Suprapubic skin (tissue), 4 donors: ENCODE measurements at places on chromosomes 3 and 15. TPM values are rescaled to one million over a fixed set of nuclear protein-coding genes. Genes with fewer than 3 reads are reported as not detected.
A peak's percentile ranks its signal among the peaks of the same experiment; 100 is the strongest.

Gene SNX33
- 40.6 TPM for total RNA-seq

Gene GP9
- total RNA-seq, result not detected

Gene CERS3
- 132 TPM for total RNA-seq

Gene EID1
- 84.0 TPM for total RNA-seq

Gene SLC12A1
- not detected for total RNA-seq

Gene SLC22A14
- 0.64 TPM for total RNA-seq

Gene MNS1
- total RNA-seq, result 1.6 TPM

- no peaks in the 10 kb centered on the region for H3K4me1 ChIP-seq
- H3K27ac ChIP-seq, result no peak overlapping the region
- no peaks in the 10 kb centered on the region for H3K36me3 ChIP-seq
Observed at GRCh38 chr15:95940431-95940985, 390.0 kb upstream of the NR2F2 start.

DNA sequence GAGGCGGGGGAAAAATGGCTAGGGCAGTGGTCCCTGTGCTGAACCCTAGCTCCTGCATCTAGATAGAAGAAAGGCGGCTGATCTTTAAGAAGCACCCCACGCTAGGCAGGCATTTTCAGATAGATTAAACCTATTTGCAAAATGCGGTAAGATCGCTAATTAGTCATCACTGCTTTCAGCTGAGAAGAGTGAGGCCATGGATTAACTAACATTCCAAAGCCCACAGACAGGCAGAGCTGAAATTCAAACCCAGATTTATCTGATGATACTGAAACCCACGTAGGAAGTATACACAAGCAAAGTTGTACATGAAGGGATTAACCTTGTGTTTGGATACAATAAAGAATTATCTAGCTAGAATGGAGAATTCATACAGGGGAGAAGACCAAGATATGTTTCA is 4.8 kb downstream of the ADPGK start:
- H3K27ac ChIP-seq, result no peak overlapping the region
- no peak for DNase-seq
- peaks cover 23% of the 10 kb centered on the region for H3K4me1 ChIP-seq

- H3K4me1 ChIP-seq, result no peaks in the 10 kb centered on the region
- H3K4me3 ChIP-seq, result no peak overlapping the region
- no peaks in the 10 kb centered on the region for H3K36me3 ChIP-seq
- no peaks in the 10 kb centered on the region for H3K27me3 ChIP-seq
- no peak for DNase-seq
Observed at GRCh38 chr3:173911446-173911845, 513.9 kb downstream of the NLGN1 start.

DNA sequence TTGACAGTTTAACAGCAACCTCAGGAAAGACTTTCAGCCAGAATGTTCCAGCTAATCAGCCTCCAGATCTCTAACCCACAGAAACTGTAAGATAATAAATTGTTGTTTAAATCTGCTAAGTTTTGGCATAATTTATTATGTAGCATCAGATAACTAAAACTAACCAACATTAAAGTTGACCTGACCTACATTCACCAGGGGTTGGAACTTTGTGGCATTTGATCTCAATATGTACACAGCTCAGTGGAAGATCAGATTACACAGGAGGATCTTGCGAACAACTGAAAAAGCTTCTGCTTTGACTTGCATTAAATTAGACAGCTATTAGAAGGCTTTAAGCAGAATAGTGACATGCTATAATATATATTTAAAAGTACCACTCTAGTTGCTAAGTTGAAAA is 91.4 kb upstream of the POU1F1 start:
- H3K4me3 ChIP-seq, result no peak overlapping the region
- H3K4me1 ChIP-seq, result no peaks in the 10 kb centered on the region
- no peak for DNase-seq
- H3K36me3 ChIP-seq, result no peaks in the 10 kb centered on the region
- H3K27ac ChIP-seq, result no peak overlapping the region
- H3K27me3 ChIP-seq, result no peaks in the 10 kb centered on the region

GRCh38 chr3:177792311-177793030 is 595.2 kb upstream of the TBL1XR1 start:
- H3K36me3 ChIP-seq, result no peaks in the 10 kb centered on the region
- no peak overlapping the region for H3K4me3 ChIP-seq
- H3K27me3 ChIP-seq, result no peaks in the 10 kb centered on the region
- H3K4me1 ChIP-seq, result no peaks in the 10 kb centered on the region
- DNase-seq, result no peak

DNA sequence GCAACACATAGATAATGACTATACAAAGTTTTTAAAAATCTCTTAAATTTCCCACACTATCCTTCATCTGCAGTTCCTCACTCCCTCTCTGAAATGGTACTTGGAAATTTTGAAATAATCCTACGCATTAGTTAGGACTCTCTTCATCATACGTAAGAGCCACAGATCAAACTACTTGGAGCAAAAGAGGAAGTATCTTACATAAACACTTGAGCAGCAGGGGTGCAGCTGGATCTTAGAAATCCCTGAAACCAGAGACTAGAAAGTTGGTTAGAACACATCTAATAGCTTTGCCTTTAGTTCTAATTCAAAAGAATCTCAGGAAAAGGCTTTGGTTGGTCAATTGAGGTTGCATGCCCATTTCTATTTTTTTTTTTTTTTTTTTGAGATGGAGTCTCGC is 38.8 kb upstream of the ZNF445 start:
- peaks cover 3% of the 10 kb centered on the region for H3K4me1 ChIP-seq
- DNase-seq, result no peak
- no peak overlapping the region for H3K4me3 ChIP-seq
- H3K27me3 ChIP-seq, result peaks cover 6% of the 10 kb centered on the region

- no peak overlapping the region for H3K4me3 ChIP-seq
- H3K4me1 ChIP-seq, result no peaks in the 10 kb centered on the region
- H3K36me3 ChIP-seq, result no peaks in the 10 kb centered on the region
- no peak overlapping the region for H3K27ac ChIP-seq
- no peak for DNase-seq
- H3K27me3 ChIP-seq, result no peaks in the 10 kb centered on the region
Observed at GRCh38 chr3:61715886-61716527, 154.6 kb downstream of the PTPRG start.

GRCh38 chr15:70266412-70267121 is 168.8 kb upstream of the TLE3 start:
- no peaks in the 10 kb centered on the region for H3K36me3 ChIP-seq
- H3K4me3 ChIP-seq, result no peak overlapping the region
- H3K27me3 ChIP-seq, result no peaks in the 10 kb centered on the region
- H3K4me1 ChIP-seq, result peaks cover 46% of the 10 kb centered on the region
- DNase-seq, result peak; percentile 84

DNA sequence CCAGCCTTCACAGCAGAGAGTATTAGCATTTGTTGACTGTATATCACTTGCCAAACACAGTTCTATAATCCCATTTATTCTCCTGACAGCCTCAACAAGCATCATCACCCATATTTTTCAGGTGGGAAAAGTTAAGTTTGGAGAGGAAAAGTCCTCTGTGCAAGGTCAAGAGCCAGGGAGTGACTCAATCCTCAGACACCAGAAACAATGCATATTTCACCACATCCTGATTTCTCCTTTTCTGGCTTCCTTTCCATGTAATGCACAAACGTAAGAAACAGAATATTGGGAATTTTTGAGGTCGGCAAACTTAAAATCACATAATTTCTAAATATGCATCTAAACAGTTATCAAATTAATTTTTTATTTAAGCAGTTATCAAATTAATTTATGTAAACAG is 116.0 kb upstream of the GADL1 start:
- H3K36me3 ChIP-seq, result no peaks in the 10 kb centered on the region
- no peak for DNase-seq
- no peaks in the 10 kb centered on the region for H3K4me1 ChIP-seq
- no peak overlapping the region for H3K27ac ChIP-seq
- H3K4me3 ChIP-seq, result no peak overlapping the region
- no peaks in the 10 kb centered on the region for H3K27me3 ChIP-seq

DNA sequence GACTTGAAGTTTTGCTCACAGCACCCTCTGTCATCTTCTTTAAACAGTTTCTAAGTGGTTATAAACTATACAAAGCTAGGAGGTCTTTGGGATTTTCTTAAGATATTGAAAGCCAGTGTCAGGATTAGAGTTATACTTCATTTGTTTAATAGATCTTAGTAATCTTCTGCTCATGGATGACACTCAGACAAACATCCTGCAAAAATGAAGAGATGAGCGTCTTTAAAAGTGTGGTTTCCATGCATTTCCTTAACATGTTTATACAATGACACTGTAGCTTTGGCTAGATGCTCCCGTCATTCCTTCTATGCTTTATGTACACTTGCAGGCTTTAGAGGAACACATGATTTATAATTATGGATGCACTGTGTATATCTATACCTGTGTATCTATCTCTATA is 182.2 kb downstream of the NAALADL2 start:
- H3K27ac ChIP-seq, result no peak overlapping the region
- H3K4me3 ChIP-seq, result no peak overlapping the region
- DNase-seq, result no peak
- no peaks in the 10 kb centered on the region for H3K27me3 ChIP-seq
